ENCODE measurements at places on chromosomes 7 and 10. TPM values are rescaled to one million over a fixed set of nuclear protein-coding genes. Genes with fewer than 3 reads are reported as not detected.

DNA sequence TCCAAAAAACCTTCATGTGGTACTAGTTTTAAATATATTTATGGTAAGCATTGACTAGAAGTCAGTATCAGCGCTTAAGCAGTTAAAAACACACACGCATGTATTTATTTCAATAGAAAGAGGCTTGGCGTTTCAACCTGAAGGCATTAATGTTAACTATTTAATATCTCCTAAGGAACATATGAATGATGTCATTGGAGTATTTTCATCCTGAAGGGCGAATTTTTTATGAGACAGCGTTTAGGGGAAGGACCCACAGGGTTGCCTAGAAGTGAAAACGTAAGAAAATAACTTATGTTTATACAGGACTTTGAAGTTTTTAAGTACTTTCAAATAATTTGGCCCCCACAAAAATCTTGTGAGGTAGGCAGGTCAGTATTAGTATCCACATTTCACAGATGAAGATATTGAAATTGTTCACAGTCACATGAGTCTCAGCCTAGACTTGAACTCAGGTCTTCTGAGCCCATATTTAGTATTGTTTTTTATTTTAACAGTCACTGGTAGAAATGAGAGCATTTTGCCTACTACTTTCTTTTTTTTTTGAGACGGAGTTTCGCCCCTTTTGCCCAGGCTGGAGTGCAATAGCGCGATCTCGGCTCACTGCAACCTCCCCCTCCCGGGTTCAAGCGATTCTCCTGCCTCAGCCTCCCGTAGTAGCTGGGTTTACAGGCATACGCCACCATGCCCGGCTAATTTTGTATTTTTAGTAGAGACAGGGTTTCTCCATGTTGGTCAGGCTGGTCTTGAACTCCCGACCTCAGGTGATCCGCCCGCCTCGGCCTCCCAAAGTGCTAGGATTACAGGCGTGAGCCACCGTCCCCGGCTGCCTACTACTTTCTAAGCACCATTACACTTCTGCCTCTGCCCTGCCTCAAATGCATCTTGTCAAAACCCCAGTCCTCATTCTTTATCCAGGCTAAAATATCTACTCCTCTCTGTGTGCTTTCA, 1.8 kb downstream of the SLK start:
- DNase-seq = no peak

- DNase-seq = no peak
These were observed 57.3 kb upstream of the BTBD16 start for GRCh38 chr10:122213766-122214165.

DNA sequence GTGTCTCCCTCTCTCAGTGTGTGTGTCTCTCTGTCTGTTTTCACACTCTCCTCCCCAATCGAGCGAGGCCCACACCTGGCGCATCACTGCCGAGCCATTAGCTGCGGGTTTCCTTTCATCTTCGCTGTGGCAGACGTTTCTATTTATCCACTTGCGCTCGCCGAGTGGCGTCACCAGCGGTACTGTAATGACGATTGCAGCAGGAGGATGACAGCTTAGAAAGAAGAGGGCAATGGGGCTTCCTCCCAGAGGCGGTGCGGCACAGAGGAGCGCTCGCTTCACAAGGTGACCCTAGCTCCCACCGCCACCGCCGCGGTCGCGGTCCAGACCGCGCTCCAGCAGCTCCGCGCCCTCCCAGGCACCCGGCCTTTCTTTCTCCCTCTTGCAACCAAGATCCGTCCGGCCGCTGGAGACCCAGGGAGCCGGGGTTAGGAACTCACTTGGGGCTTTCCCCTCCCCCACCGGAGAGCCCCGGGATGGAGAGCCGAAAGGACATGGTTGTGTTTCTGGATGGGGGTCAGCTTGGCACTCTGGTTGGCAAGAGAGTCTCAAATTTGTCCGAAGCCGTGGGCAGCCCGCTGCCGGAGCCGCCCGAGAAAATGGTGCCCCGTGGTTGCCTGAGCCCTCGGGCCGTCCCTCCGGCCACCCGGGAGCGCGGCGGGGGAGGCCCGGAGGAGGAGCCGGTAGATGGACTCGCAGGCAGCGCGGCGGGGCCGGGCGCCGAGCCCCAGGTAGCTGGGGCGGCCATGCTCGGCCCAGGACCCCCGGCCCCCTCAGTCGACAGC, at the start of gene EVX1:
EVX1 (plus strand) TSS at position 248 of the 785 bp plus-strand sequence; CDS start at position 477, 229 bp downstream.
- DNase-seq = no peak

- no peak for DNase-seq
These were observed 488.2 kb upstream of the NRG3 start for GRCh38 chr10:81386817-81387216.

Gene PSAP
- total RNA-seq = 920 TPM

Gene SPDYE2
- 0.31 TPM for total RNA-seq

Gene RBP3
- total RNA-seq = not detected

Gene SPDYE11
- total RNA-seq = not detected

Gene LRRC61
- total RNA-seq = 5.8 TPM
